ENCODE measurements at places on chromosomes 16 and 17.
A peak's percentile ranks its signal among the peaks of the same experiment; 100 is the strongest.

DNA sequence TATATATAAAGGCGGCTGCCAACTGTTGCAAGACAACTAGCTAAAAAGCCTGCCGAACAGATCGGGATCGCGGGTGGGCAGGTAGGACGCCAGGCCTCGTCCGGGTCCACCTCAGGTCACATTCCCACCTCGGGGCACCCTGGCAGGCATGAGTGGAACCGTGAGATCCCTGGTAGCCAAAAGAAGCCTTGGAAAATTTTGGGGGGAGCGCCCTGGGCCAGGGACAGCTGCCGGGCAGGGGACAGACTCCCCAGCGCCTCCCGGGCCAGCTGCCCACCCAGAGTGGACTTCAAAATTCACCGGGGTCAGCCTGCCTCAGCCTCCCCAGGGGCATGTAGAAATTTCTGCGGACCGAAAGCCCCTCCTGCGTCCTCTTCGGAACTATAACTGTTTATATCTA, 760.9 kb downstream of the KCNJ18 start:
- no peak for DNase-seq

DNA sequence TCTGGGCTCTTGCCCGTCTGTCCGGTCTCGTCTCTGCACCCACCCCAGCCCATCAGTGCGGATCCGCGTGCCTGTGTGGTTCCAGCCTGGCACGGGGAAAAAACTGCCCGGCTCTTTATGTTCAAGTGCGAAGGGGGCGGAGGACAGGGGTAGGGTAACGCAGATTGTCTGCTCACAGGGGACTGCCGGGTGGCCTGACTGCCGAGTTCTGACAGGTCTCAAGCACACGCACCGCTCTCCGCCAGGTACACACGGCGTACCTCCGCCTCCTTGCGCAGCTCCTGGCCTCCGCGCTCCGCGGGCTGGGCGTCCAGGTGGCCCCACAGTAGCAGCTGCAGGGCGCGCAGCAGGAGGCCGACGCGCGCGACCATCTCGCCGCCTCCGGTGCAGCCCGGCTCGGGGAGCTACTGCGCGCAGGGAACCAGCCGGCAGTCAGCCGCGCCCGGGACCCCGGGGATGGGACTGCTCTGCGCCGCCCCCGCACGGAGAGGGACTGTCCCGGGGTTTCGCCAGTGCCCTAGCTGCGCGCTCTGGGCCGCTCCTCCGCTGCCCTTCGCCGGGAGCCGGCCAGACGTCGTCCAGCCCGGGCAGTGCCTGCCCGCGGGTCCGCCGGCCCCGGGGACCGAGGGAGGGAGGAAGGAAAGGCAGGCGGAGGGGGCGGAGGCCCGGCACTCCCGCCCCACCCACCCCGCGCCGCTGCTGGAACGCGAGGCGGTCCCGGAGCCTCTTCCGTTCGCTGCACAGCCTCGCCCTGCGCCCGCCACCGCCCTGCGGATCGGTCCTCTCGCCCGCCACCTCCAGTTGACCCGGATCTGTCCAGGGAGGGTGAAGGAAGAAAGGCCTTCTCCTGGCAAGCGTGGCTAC, at the start of gene MMP28:
Gene MMP28 (minus strand): TSS at position 635 of the 864 bp plus-strand sequence. CDS start 264 bp downstream, at position 371.
- peak; percentile 18 for DNase-seq

DNA sequence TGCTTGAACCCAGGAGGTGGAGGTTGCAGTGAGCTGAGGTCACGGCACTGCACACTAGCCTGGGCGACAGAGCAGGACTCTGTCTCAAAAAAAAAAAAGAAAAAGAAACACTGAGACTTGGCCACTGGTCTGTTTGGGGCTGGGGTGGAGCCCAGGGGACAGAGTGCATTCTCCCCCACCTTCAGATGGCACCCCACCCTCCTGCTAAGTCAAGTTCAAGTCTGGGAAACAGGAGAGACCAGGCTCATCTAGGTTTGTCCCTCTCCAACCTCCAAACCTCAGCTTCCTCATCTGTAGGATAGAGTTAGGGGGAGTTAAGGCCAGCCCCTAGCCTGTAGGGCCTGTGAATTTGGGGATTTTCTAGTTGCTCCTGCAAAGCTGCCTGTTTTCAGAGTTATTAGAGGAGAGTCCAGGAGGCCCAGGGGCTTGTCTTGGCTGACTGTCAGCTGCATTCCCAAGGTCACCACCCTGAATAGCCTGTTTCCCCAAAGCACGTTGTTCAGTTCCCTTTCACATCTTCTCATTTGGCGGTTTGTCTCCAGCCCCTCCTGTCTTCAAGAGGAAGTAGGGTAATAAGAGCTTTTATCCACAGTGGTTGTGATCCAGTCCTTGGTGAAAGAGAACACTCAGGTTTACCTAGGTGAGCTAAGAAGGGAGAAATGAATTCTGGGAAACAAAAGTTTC, 2.2 kb downstream of the MT3 start:
- DNase-seq, result no peak

GRCh38 chr16:54143934-54144571, 142.5 kb downstream of the IRX3 start:
- DNase-seq, result no peak
